ENCODE measurements at places on chromosomes 12 and 14.

- peaks cover 9% of the 10 kb centered on the region for H3K4me1 ChIP-seq
- DNase-seq, result no peak
Observed at GRCh38 chr12:94263905-94264561, 115.7 kb downstream of the PLXNC1 start.

- no peak for DNase-seq
- H3K27ac ChIP-seq, result no peak overlapping the region
Observed at GRCh38 chr12:31214626-31215517, 111.1 kb downstream of the SINHCAF start.

DNA sequence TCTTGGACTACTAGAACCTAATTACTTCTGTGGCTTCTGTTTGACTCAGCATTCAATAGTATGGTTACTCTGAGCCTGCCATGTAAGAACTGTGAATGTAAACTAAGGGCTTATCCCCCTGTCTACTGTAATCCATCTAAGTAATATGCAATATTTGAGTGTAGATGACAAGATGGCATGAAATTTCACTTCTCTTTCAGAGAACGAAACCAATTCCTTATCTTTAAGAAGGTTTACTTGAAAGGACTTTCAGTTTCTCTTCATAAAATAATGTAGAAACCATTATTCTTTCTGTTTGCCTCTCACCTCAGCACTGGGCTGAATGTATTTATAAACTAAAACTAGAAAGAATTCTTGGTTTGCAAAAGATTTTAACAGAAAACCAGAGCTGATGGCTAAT lies 60.4 kb upstream of the ARID2 start:
- no peaks in the 10 kb centered on the region for H3K4me1 ChIP-seq
- peak overlapping the region; percentile 55 for H3K27ac ChIP-seq
- no peaks in the 10 kb centered on the region for H3K27me3 ChIP-seq
- no peaks in the 10 kb centered on the region for H3K36me3 ChIP-seq
- H3K4me3 ChIP-seq, result no peak overlapping the region

DNA sequence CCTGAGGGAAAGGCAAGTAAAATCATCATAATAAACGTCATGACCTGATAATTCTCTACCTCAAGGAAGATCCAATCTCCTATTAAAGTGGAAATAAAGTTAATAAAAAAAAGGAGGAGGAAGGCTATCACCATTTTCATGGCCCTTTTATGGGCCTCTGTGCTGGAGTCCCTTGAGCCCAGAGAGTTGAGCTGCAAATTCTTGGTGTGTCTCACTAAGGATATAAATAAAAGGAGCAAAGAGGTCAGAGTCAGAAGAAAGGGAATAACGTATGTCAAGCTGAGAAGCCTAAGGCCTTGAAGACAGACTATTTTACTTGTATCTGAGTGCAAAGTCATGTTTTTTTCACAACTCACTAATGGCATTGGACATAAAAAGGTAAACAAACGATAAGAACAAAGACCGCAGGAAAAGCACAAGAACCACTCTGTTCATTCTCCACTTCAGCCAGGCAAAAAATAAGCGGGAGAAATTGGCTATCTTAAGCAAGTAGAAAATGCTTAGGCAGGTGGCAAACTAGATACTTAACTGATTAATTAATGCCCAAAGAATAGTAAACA lies 12.0 kb upstream of the SMIM10L1 start:
- H3K36me3 ChIP-seq, result peaks cover 2% of the 10 kb centered on the region
- no peak overlapping the region for H3K4me3 ChIP-seq
- H3K4me1 ChIP-seq, result no peaks in the 10 kb centered on the region
- no peak for DNase-seq
- no peak overlapping the region for H3K27ac ChIP-seq

GRCh38 chr12:86950043-86950442 lies 693.9 kb upstream of the MGAT4C start:
- H3K4me3 ChIP-seq, result no peak overlapping the region
- no peaks in the 10 kb centered on the region for H3K27me3 ChIP-seq
- no peak for DNase-seq
- no peak overlapping the region for H3K27ac ChIP-seq

GRCh38 chr12:88253371-88253978 lies 111.4 kb downstream of the TMTC3 start:
- H3K36me3 ChIP-seq, result no peaks in the 10 kb centered on the region
- H3K27ac ChIP-seq, result no peak overlapping the region
- H3K4me1 ChIP-seq, result no peaks in the 10 kb centered on the region
- no peak overlapping the region for H3K4me3 ChIP-seq
- no peaks in the 10 kb centered on the region for H3K27me3 ChIP-seq

DNA sequence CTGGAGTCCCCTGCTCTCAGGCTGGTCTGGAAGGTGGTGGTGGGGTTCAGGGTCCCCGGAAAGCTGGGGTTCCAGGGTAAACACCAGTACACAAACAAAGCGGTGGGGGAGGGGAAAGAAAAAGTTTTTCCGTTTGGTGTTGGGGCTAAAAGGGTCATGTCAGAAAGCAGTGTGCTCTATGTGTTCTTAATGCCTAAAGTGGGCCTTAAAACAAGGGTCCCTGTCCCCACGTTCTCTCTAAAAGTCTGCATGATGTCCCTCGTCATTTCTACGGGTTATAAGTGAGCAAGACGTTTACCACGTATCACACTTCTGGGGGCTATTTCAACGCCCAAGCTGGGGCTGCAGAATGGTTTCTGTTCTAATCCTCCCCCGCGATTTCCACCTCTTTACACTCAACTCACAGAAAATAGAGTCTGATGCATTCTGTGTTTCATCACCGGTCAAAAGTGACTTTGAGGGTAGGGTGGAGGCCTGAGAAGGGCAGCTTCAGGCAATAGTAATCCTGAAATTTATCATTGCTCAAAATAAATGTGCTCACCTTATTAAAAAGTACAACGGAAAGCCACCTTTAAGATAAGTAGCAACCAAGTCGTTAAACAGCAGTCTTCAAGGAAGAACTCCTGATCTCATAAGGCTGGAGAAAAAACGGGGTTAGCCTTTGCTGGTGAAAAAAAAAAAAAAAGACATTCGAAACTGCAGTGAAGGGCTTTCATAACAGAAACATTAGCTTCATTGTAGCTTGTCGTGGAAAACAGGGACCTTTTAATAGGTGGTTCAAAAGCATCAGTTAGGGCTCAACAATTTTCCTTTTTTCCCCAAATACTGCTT lies 63.9 kb upstream of the PTGR2 start:
- no peaks in the 10 kb centered on the region for H3K27me3 ChIP-seq
- peaks cover 17% of the 10 kb centered on the region for H3K4me1 ChIP-seq
- peak overlapping the region; percentile 98 for H3K27ac ChIP-seq
- no peaks in the 10 kb centered on the region for H3K36me3 ChIP-seq
- peak; percentile 65 for DNase-seq

DNA sequence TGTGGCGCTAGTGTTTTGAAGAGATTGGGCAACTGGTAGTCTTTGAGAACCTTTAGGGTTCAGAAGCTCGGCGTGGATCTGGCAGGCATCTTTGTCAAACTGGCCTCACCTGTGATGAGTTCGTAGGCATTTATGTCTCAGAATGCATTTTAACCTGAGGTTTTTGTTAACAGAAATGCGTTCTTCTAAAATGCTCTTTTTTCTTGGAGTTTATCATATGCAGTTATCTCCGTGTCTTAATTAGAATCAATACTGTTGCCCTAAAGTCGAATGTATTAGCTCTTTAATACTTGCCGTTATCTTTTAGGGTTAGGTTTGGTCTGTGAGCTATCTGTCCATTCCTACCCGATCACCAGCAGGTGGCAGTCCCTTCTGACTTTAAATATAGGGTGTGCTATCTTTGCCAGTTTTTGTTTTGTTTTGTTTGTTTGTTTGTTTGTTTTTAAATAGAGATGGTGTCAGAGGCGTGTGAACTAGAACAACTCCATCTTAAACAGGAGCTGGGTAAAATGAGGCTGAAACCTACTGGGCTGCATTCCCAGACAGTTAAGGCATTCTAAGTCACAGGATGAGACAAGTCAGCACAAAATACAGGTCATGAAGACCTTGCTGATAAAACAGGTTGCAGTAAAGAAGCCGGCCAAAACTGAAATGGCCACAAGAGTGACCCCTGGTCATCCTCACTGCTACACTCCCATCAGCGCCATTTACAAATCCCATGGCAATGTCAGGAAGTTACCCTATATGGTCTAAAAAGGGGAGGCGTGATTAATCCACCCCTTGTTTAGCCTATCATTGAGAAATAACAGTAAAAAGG lies 1.4 kb downstream of the ATF1 start:
- H3K4me3 ChIP-seq, result peak overlapping the region; percentile 96
- H3K36me3 ChIP-seq, result no peaks in the 10 kb centered on the region
- DNase-seq, result peak; percentile 65

GRCh38 chr14:71433303-71433702 lies 498.9 kb upstream of the RGS6 start:
- H3K27ac ChIP-seq, result no peak overlapping the region
- no peak for DNase-seq
- H3K36me3 ChIP-seq, result no peaks in the 10 kb centered on the region
- no peaks in the 10 kb centered on the region for H3K27me3 ChIP-seq
- H3K4me1 ChIP-seq, result peaks cover 3% of the 10 kb centered on the region
- H3K4me3 ChIP-seq, result no peak overlapping the region

GRCh38 chr14:77064521-77065178 lies 33.4 kb upstream of the CIPC start:
- peak; percentile 21 for DNase-seq
- no peak overlapping the region for H3K27ac ChIP-seq
- H3K36me3 ChIP-seq, result no peaks in the 10 kb centered on the region

GRCh38 chr14:73777420-73777819 lies 63.2 kb upstream of the PNMA1 start:
- H3K27me3 ChIP-seq, result no peaks in the 10 kb centered on the region
- no peak overlapping the region for H3K27ac ChIP-seq
- peaks cover 41% of the 10 kb centered on the region for H3K36me3 ChIP-seq
- peaks cover 3% of the 10 kb centered on the region for H3K4me1 ChIP-seq
- H3K4me3 ChIP-seq, result no peak overlapping the region

DNA sequence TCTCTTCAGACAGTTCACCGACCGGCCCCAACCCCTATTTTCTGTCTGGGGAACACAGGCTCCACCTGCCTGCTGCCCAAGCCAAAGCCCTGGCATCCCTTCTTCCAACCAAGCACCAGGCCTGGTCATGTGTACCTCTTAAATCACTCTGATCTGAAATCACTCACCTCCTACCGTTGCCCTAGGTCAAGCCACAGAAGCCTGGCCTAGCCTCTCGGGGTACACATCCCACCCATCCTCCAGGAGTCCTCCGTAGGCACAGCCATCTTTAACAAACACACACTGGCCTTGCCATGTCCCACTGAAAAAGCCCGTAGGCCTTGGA lies 81.8 kb downstream of the IRF2BPL start:
- no peaks in the 10 kb centered on the region for H3K36me3 ChIP-seq
- H3K27me3 ChIP-seq, result no peaks in the 10 kb centered on the region
- no peak overlapping the region for H3K4me3 ChIP-seq
- H3K27ac ChIP-seq, result peak overlapping the region; percentile 85
- peaks cover 4% of the 10 kb centered on the region for H3K4me1 ChIP-seq
- no peak for DNase-seq

DNA sequence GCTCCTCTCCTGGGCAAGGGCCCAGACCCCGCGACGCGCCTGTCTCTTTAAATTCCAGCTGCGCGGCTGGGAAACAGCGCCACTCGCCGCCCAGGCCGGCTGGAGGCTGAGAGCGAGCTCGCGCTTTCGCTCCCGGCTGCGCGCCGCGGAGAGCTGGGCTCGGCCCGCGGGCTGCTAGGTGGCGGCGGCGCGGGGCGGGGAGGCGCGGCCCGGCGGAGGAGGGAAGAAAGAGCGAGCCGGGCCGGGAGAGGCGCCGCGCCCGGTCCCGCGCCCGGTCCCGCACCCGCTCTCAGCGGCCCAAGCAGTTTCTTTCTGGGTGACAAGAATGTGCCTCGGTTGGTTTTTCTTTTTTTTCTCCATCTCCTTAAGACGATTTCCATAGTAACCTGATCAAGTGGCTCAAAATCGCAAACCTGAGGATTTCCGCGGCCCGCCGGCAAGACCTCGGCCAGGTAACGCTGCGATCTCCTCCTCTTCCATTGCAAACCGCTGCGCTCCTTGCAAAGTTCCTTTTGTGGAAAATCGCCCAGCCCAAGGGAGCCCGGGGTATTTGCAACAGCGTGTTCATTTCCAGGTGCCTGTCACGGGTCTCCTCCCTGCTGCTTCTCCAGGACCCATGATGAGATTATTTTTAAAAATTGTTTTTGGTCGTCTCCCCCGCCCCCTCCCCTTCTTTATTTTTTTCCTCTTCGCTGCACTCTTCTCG lies 259.5 kb upstream of the E2F7 start:
- no peaks in the 10 kb centered on the region for H3K36me3 ChIP-seq
- peak; percentile 91 for DNase-seq
- H3K4me1 ChIP-seq, result no peaks in the 10 kb centered on the region
- H3K4me3 ChIP-seq, result peak overlapping the region; percentile 65
- peaks cover 6% of the 10 kb centered on the region for H3K27me3 ChIP-seq

DNA sequence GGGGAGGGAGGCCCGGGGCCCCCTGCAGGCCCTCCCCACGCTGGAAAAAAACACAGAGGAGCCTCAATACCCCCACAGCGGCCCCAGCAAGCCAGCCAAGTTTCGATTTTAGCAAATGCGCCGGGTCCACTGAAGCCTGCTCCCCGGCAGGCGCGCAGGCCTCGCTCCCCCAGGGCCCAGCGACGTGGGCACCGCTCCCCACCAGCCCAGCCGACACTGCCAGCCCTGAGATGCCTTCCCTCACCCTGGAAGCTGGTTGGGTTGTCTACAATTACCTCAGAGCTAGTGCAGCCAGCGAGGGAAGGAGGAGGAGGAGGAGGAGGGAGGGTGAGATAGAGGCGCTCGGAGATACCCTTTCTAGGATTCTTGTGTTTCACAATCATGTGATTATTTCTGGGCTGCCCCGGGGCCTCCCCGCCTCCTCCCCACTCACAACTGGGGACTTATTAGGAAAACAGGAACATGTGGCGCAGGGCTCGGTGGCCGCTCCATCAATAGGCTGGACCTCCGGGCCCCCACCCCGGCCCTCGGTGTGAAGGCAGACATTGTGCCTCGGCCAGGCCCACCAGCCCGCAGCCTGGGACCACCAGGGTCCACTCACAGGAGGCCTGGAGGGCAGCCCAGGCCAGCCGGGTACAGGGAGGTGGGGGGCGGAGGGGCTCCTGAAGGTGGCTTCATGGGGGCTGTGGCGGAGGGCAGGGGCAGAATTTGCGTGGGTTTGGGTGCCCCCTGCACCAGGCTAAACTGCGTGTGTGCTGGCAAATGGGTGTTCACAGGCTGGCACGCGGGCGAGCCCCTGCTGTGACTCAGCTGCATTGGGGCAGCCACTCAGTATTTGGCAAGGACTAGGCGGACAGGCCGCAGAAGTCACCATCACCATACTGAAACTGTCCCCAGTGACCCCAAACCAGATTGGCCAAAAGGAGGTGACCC lies 109.9 kb downstream of the NCOR2 start:
- H3K4me1 ChIP-seq, result no peaks in the 10 kb centered on the region
- no peak for DNase-seq
- H3K27ac ChIP-seq, result peak overlapping the region; percentile 60
- peak overlapping the region; percentile 39 for H3K4me3 ChIP-seq
- H3K36me3 ChIP-seq, result no peaks in the 10 kb centered on the region

- no peak overlapping the region for H3K27ac ChIP-seq
- no peaks in the 10 kb centered on the region for H3K27me3 ChIP-seq
- H3K4me3 ChIP-seq, result peak overlapping the region; percentile 100
Observed at GRCh38 chr14:77707355-77707723, 484 bp downstream of the ALKBH1 start.

Measured in small intestine (tissue), 16 donors.